Stomach (tissue), 19 donors: ENCODE measurements at places on chromosomes 1 and 21. TPM values are rescaled to one million over a fixed set of nuclear protein-coding genes. Genes with fewer than 3 reads are reported as not detected.

- no peaks in the 10 kb centered on the region for H3K4me1 ChIP-seq
- no peak for DNase-seq
- no peak overlapping the region for H3K27ac ChIP-seq
- H3K27me3 ChIP-seq: no peaks in the 10 kb centered on the region
- no peak overlapping the region for H3K4me3 ChIP-seq
- peaks cover 83% of the 10 kb centered on the region for H3K36me3 ChIP-seq
Observed at GRCh38 chr1:92691925-92692324, 93.0 kb downstream of the EVI5 start.

GRCh38 chr21:20661246-20661645 is 337.0 kb upstream of the NCAM2 start:
- H3K4me3 ChIP-seq: no peak overlapping the region

- H3K36me3 ChIP-seq: no peaks in the 10 kb centered on the region
- no peaks in the 10 kb centered on the region for H3K4me1 ChIP-seq
- no peak overlapping the region for H3K4me3 ChIP-seq
- no peak for DNase-seq
- H3K27ac ChIP-seq: no peak overlapping the region
Observed at GRCh38 chr1:66012106-66012784, 219.6 kb downstream of the PDE4B start.

DNA sequence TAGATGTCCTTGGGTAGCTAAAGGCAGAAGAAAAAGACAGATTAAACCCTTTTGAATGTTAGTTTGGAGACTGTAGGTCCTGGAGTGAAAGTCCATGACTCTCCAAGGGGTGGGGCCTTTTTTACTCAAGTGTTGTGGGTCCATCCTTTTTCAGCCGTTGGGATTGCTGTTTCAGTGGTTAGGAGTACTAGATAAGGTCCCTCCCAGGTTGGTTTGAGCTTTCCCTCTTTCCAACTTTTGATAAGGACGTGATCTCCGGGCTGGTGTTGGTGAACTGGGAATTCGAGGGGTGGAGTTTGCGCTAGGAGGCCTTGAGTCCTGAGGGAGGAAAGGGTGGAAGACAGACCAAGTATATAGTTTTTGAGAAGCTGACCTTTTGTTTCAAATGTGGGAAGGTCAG is 5.2 kb upstream of the IPP start:
- no peaks in the 10 kb centered on the region for H3K27me3 ChIP-seq
- no peaks in the 10 kb centered on the region for H3K36me3 ChIP-seq
- no peak overlapping the region for H3K27ac ChIP-seq

DNA sequence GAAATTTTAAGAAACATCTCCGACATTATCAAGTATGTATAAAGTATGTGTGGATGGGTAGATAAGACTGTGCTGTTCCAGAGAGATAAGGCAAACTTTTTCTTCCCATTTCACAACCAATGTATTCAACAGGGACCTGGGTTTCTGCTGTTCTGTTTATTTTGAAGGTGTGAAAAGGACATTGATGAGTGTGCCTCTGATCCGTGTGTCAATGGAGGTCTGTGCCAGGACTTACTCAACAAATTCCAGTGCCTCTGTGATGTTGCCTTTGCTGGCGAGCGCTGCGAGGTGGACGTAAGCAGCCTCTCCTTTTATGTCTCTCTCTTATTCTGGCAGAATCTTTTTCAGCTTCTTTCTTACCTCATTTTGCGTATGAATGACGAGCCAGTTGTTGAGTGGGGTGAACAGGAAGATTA is 174.0 kb downstream of the CRB1 start:
- H3K27me3 ChIP-seq: no peaks in the 10 kb centered on the region
- no peak overlapping the region for H3K4me3 ChIP-seq
- no peaks in the 10 kb centered on the region for H3K36me3 ChIP-seq
- H3K27ac ChIP-seq: no peak overlapping the region

DNA sequence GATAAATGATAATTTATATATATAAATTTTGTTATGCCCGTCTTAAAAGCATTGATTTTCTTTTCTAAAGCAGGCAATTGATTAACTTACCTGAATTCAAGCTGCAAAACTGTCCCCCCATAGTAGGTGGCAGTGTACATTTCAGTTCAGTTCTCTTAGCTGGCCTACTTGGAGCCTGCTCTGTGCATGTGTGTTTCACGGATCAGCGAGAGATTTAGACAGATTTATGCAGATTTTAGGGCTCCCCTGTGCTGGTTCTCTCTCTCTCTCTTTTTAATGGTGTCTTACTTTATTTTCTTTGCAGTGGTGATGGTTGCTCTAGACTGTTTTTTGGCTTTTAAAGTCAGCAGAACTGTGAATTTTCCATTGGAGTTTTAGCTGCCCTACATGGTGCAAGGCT is 30.7 kb downstream of the CLIC4 start:
- no peak overlapping the region for H3K4me3 ChIP-seq
- H3K4me1 ChIP-seq: peaks cover 57% of the 10 kb centered on the region
- no peaks in the 10 kb centered on the region for H3K36me3 ChIP-seq
- DNase-seq: no peak
- no peaks in the 10 kb centered on the region for H3K27me3 ChIP-seq

- H3K36me3 ChIP-seq: peaks cover 44% of the 10 kb centered on the region
- no peak overlapping the region for H3K4me3 ChIP-seq
- no peaks in the 10 kb centered on the region for H3K4me1 ChIP-seq
Observed at GRCh38 chr1:53811414-53811851, 26.7 kb downstream of the NDC1 start.

DNA sequence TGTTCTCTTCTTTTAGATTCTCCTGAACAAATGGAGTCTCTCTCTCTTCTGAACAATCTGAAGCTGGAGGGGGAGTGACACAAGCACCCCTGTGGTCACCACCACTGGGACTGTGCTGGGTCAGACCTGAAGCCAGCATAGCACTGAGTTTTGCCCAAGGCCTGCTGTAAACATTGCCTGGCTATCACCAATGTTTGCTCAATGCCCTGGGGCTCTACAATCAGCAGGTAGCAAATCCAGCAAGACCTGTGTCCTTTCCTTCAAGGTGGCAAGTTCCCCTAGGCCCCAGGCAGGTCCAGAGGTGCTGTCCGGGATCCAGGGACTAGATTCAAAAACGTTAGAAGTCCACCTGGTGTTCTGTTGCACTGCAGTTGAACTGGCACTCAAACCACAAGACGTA is 282.8 kb upstream of the PROX1 start:
- no peak overlapping the region for H3K4me3 ChIP-seq
- H3K27ac ChIP-seq: no peak overlapping the region
- no peaks in the 10 kb centered on the region for H3K27me3 ChIP-seq
- DNase-seq: peak; percentile 36
- no peaks in the 10 kb centered on the region for H3K4me1 ChIP-seq
- no peaks in the 10 kb centered on the region for H3K36me3 ChIP-seq

- no peaks in the 10 kb centered on the region for H3K4me1 ChIP-seq
- H3K36me3 ChIP-seq: no peaks in the 10 kb centered on the region
- peak; percentile 24 for DNase-seq
- H3K27me3 ChIP-seq: peaks cover 22% of the 10 kb centered on the region
Observed at GRCh38 chr1:5456090-5456811, 536.0 kb downstream of the NPHP4 start.

DNA sequence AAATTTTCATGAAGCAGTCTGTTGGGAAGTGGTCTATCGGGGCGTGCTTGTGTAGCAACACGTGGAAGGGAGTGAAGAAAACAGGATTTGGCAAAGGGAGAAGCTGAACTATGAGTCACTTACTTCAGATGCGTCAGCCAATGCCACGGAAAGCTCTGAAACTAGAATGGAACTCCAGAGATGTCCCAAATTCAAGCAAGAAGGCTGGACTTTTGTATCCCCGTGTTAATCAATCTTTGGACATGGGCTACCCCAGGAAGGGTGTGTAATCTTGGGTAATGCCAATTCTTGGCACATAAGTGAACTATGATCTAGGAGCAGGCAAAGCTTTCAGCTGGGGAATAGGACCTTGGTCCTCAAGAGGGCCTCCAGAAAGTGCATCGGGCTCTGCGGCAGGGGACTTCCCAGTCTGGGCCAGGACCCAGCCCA is 102.6 kb downstream of the ADSS2 start:
- H3K36me3 ChIP-seq: no peaks in the 10 kb centered on the region
- H3K4me1 ChIP-seq: peaks cover 7% of the 10 kb centered on the region
- no peak overlapping the region for H3K27ac ChIP-seq
- no peak overlapping the region for H3K4me3 ChIP-seq
- H3K27me3 ChIP-seq: no peaks in the 10 kb centered on the region

- H3K36me3 ChIP-seq: peaks cover 24% of the 10 kb centered on the region
- peaks cover 38% of the 10 kb centered on the region for H3K4me1 ChIP-seq
- H3K4me3 ChIP-seq: no peak overlapping the region
- no peak for DNase-seq
Observed at GRCh38 chr1:33302325-33302724, 18.6 kb downstream of the A3GALT2 start.

GRCh38 chr1:46464013-46464548 is 25.6 kb upstream of the DMBX1 start:
- no peaks in the 10 kb centered on the region for H3K36me3 ChIP-seq
- H3K27ac ChIP-seq: no peak overlapping the region
- no peak overlapping the region for H3K4me3 ChIP-seq
- H3K27me3 ChIP-seq: peaks cover 25% of the 10 kb centered on the region
- H3K4me1 ChIP-seq: peaks cover 10% of the 10 kb centered on the region
- DNase-seq: no peak

- H3K27me3 ChIP-seq: peaks cover 10% of the 10 kb centered on the region
- no peaks in the 10 kb centered on the region for H3K36me3 ChIP-seq
- H3K4me3 ChIP-seq: no peak overlapping the region
- H3K27ac ChIP-seq: no peak overlapping the region
Observed at GRCh38 chr1:22283596-22283995, 140.7 kb upstream of the WNT4 start.

DNA sequence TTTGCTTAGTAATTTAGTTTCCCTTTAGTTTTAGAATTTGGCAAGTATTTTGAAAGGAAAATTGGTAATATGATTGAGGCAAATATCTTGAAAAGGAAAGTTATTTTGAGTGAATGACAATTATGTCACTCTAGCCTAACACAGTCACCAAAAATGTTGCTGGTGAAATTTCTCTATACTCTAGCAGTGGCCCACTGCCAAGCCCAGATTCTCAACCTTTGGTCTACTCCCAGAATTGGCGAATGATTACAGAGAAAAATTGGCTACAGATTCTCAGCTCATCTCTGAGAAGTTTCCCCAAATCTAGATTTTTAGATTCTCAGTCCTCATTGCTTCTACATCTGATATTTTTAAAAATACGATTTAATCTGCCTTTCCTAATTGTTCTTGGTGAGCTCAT is 84.9 kb downstream of the PIGK start:
- no peaks in the 10 kb centered on the region for H3K4me1 ChIP-seq
- H3K4me3 ChIP-seq: no peak overlapping the region
- H3K27ac ChIP-seq: no peak overlapping the region
- no peaks in the 10 kb centered on the region for H3K36me3 ChIP-seq
- no peaks in the 10 kb centered on the region for H3K27me3 ChIP-seq
- DNase-seq: no peak

DNA sequence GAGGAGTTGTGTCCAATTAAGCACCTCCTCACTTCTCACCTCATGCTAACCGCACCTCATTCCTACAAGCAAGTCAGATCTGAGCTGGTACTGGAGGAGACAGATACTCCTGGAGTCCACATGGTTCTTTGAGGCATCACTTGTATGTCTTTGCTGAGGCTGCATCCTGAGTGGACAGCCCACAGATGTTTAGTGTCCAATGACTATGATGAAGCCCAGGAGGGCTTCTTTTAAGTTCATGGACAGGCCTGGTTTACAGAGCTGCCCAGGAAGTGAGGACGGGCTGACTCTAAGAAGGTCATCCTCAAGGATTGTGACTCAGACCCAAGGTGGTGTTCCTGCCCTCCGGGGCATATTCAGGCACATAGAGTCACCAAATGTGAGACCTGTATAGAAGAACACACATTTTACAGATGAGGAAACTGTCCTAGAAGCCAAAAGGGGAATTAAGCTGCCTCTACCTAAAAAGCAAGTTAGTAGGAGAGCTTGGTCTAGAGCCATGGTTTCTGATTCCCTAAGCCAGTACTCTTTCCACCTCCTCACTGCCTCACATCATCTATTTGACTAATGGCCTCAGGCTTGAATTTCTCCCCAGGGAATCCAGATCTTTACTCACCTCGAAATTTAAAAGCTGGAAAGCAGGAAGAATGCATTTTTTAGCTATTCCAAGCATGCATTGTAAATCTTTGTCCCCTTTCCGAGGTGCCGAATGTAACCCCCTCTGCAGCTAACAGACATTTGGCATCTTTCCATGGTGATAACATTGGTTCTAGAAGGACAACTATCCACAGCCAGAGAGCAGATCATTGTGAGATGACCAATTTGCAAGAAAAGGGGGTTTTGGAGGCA is 228.1 kb downstream of the OMA1 start:
- DNase-seq: no peak
- no peak overlapping the region for H3K4me3 ChIP-seq
- peaks cover 5% of the 10 kb centered on the region for H3K36me3 ChIP-seq
- H3K4me1 ChIP-seq: no peaks in the 10 kb centered on the region

DNA sequence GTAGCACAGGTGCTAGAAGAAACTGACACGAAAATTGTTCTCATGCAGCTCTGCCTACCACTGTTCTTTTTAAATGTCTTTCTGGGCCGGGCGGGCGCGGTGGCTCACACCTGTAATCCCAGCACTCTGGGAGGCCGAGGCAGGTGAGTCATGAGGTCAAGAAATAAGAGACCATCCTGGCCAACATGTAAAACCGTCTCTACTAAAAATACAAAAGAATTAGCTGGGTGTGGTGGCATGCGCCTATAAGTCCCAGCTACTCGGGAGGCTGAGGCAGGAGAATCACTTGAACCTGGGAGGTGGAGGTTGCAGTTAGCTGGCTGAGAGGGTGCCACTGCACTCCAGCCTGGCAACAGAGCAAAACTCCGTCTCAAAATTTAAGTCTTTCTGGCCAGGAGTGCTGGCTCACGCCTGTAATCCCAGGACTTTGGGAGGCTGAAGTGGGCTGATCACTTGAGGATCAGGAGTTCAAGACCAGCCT is 947 bp upstream of the RIT1 start:
- peak overlapping the region; percentile 99 for H3K27ac ChIP-seq
- peak overlapping the region; percentile 90 for H3K4me3 ChIP-seq
- no peaks in the 10 kb centered on the region for H3K27me3 ChIP-seq

DNA sequence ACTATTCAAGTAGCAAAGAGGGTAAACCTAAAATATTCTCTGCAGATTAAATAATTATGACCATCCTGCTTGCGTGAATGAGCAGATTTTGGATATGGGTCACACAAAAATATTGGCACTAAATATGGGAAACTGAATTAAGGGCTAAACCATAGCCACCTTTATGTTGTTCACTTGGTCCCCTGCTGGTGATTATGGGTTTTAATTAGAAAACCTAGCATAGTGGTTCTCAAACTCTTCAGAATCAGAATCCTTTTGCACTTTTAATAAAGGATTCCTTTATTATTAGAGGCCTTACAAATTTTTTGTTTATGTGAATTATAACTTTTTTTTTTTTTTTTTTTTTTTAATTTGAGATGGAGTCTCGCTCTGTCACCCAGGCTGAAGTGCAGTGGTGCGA is 38.5 kb upstream of the ZNHIT6 start:
- no peaks in the 10 kb centered on the region for H3K27me3 ChIP-seq
- no peak overlapping the region for H3K4me3 ChIP-seq

- no peaks in the 10 kb centered on the region for H3K4me1 ChIP-seq
Observed at GRCh38 chr1:171468120-171468750, 17.1 kb upstream of the PRRC2C start.

The NLRP3 gene
- total RNA-seq: 5.5 TPM

The NOTCH2 gene
- 36.7 TPM for total RNA-seq

The NUF2 gene
- total RNA-seq: 5.2 TPM

The PAPPA2 gene
- total RNA-seq: 0.92 TPM

The RNF186 gene
- 117 TPM for total RNA-seq

The FALEC gene
- not detected for total RNA-seq

The CD5L gene
- total RNA-seq: not detected

The KCND3 gene
- 14.3 TPM for total RNA-seq

The UBASH3A gene
- 0.29 TPM for total RNA-seq

The RSBN1 gene
- total RNA-seq: 27.5 TPM

The CRYZ gene
- total RNA-seq: 74.5 TPM

The TNFRSF18 gene
- total RNA-seq: not detected
